ENCODE measurements at places on chromosomes 12 and 14. TPM values are rescaled to one million over a fixed set of nuclear protein-coding genes. Genes with fewer than 3 reads are reported as not detected.

ARHGAP9 gene
- total RNA-seq = 0.07 TPM

PLEK2 gene
- total RNA-seq = 1.8 TPM

CLEC4A gene
- 1.8 TPM for total RNA-seq

DNA sequence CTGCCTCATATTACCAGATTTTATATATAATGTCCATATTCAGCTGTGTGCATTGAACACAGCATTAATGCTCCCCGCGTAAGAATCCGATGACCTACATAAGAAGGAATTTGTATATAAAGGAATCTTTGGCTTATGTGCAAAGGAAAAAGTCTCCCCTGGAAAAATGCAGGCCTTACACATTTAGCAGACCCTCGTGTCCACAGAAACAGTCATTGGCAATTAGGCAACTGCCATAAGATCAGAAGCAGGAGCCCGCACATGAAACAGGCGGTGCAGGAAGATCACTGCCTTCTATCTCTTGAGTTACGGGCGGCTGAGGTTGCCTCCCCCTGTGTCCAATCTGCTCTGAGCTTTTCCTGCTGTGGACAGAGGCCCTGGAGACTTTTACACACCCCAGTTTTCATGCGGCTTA lies 63.2 kb upstream of the RFX4 start:
- no peak for DNase-seq

DNA sequence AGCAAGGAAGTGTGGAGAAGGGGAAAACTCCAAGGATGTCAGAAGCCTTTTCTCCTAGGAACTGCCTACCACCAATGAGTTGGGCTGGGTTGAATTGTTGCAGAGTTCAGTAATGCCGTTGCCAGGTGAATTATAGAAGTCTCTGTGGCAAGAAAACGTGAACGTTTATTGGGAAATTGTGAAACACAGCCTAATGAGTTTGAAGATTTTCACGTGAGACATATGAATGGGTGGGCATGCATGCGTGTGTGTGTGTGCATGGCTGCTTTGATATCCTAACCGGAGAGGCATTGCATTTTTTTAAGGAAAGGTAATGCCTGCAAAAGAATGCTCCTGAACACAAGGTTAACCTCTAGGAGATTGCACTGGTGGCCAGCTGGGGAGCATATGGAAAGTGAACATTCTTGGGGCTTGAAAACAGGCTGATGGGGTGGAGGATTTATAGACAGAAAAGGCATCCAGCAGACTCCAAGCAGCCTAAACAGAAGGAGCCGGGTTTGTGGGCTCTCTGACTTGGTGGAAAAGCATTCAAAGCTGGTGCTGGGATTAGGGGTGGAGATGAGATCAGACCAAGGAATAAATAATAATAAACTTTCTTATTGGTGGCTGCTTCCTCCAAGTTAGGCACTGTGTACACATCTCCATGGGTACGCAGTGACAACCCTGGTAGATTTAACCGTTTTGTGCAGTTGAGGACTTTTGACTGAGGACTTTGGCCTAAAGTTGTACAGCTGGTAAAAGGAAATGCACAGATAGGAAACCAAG lies 67.8 kb downstream of the NTF3 start:
- DNase-seq = no peak

- peak; percentile 52 for DNase-seq
Measured at GRCh38 chr12:64780531-64781279, 21.5 kb upstream of the GNS start.

GRCh38 chr14:65846196-65846868 lies 433.8 kb downstream of the FUT8 start:
- DNase-seq = no peak

DEGS2 gene
- total RNA-seq = 2.7 TPM

- no peak for DNase-seq
Measured at GRCh38 chr12:59580050-59580449, 15.8 kb upstream of the SLC16A7 start.

- no peak for DNase-seq
Measured at GRCh38 chr12:32273063-32273522, 126.3 kb upstream of the FGD4 start.

DNA sequence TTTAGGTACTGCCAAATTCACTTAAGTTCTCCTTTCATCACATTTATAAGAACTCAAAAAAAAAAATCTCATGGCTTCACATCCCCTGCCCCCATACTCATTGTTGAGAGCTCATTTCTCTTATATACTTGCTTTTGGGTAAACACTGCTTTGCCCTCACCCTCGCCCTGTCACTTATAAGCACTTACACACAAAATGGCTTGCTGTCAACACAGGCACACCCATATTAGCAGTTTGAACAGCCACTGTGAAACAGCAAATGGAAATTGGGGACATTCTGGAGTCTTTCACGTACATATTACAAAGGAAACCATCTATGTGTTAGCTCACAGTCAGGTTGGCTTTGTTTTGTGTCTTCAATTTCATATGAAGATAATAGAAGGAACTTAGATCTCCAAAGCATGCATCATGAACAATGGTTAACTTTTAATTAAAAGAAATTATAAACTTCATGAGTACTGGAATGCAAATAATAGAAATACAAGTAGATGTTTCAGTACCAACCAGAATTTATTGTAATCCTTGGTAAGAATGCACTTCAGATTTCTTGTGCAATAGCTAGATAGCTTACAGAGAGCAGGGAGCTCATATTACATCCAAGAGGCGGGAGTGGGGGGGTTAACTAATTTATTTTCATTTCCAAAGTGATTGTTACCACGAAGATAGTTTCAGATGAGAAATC lies 272.2 kb downstream of the ALG10B start:
- DNase-seq = peak; percentile 12

C3AR1 gene
- not detected for total RNA-seq

CHURC1 gene
- total RNA-seq = 28.9 TPM

TAS2R7 gene
- not detected for total RNA-seq

DNA sequence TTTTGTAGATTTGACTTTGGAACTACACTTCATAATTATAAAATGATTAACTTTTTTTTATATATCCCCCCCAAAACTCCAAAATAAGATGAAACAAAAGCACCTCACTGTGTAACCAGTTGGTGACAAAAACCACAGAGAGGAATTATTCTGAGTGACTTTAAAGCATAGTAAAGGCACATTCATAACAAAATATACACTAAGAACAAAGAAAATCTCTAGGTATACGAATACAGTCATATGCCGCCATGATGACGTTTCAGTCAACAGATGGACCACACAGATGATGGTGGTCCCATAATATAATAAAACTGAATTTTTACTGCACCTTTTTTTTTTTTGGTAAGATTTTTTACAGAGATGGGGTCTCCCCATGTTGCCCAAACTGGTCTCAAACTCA lies 70.7 kb downstream of the MED13L start:
- DNase-seq = no peak

TAS2R50 gene
- 1.9 TPM for total RNA-seq

DNA sequence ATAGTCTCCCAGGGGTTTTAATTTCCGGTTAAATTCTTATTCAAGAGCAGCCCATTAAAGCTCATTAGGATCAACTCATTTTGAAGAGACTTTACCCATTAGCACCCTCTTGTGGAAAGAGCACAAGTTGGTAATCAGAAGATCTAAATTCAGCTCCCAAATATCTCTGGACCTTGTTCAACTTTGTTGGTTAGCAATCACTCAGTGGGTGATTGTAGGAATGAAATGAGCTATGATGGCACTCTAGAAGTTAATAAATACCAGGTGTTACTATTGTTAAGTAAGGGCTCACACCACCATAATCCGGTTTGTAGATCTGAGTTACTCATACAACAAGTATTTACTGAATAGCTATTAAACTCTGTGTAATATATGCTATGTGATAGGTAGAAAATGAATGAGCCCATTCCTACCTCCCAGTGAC lies 42.9 kb downstream of the TRIP11 start:
- peak; percentile 28 for DNase-seq

GRCh38 chr14:89060191-89060590 lies 235.7 kb downstream of the TTC8 start:
- DNase-seq = peak; percentile 51

OTUB2 gene
- 4.1 TPM for total RNA-seq

DNA sequence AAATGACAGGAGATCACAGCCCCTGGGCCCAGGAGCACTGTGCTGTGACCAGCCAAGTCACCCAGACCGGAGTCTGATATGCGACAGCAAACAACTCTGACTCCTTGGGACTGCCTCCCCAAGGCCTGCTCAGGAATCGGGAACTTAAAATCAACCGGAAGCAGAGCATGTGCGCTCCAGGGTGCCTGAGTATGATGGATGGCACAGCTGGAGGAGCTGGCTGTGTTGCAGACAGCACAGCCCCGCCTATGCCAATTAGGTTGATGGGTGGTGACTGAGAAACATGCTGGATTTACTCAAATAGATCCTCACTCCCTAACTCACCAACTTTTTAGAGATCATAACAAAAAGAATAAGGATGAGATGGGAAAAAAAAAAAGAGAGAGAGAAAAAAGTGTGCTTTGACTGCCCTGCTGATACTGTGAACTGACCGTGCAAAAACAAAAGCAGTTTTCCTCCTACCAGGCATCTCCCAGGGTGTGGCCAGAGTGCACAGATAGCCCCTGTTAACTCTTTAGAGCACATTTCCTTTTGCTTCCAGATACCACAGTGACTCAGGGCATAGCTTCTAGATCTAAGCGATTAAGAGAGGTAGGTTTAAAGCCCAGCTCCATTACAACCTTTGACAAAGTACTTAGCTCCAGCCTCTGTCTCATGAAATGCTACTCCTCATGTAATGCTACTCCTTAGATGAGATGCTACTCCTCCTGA lies 27.4 kb upstream of the STON2 start:
- DNase-seq = no peak

NANOG gene
- total RNA-seq = 0.06 TPM

GRCh38 chr12:53093777-53094393 lies 3.6 kb upstream of the IGFBP6 start:
- no peak for DNase-seq

DNA sequence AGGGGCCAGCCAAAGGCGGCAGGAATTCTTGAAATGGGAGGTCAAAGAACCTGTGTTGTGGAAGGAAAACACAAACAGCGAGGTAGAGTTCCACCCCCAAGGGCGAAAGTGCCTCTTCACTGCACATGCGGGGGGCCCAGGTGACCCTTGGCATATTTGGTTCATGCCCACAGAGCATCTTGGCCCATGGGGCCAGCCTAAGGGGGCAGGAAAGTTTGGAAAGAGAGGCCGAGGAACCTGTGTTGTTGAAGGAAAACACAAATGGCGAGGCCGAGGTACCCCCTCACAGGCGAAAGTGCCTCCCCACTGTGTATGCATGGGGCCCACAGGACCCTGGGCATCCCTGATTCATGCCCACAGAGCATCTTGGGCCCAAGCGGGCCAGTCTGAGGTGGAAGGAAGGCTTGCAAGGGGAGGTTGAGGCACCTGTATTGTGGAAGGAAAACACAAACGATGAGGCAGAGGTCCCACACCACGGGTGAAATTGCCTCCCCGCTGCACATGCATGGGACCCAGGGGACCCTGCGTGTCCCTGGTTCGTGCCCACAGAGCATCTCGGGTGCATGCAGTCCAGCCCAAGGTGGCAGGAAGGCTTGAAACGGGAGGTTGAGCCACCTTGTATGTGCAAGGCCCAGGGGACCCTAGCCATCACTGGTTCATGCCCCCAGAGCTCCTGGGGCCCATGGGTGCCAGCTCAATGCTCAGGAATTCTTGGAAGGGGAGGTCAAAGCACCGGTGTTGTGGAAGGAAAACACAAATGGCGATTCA lies 384.1 kb downstream of the ALG10 start:
- no peak for DNase-seq

DNA sequence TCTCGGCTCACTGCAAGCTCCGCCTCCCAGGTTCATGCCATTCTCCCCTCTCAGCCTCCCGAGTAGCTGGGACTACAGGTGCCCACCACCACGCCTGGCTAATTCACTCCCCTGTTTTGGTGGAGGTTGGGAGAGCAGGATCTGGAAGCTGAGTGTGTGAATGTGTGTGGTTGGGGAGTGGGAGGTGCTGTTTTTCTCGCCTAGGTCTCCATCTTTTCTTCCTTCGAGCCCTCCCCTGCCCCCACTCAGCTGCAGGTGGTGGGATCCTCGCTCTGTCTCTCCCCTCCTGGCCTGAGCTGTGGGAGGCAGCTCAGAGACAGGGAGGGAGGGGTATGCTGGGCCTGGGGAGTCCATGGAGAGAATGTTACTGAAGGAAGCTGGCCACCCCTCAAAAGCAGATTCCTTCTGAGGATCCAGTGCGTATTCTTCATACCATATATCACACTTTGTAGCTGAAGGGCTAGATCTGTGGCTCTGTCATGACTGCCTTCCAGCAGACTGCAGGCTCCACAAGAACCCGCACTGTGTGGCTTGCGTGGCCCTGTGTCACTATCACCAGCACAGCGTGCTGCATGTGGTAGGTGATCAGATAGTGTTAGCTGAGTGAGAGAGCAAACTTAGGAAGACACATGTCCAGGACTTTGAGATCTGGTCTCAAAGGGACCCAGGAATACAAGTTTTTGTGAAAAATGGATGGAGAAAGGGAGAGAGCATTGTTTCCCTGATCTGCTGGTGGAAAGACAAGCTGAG lies 2.8 kb downstream of the KRT83 start:
- DNase-seq = no peak

SSTR1 gene
- not detected for total RNA-seq

- no peak for DNase-seq
Measured at GRCh38 chr14:90290337-90291011, 34.1 kb downstream of the PSMC1 start.

DNA sequence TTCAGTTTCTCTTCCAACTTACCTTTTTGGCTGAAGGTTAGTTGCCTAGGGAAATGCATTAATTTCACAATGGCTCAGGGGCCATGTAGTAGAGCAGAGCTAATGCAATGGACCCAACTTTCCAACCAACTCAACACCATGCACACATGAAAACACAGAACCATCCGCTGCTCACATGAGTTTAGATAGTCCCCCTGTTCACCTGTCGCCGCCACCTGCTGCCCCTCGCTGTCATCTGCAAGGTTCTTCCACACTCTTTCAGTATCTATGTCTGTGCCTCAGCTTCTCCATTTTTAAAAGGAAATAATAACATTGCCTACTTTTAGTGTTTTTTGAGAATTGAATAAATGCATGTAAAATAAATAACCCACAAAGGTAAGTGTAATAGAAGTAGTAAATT lies 585.6 kb downstream of the ETNK1 start:
- no peak for DNase-seq

SAMD4A gene
- 60.4 TPM for total RNA-seq

Data from cardiac muscle cell (in vitro differentiated cells and primary cell).